ENCODE measurements at places on chromosomes 12 and 14.

GRCh38 chr12:101608301-101609133 is 13.7 kb downstream of the MYBPC1 start:
- no peak for DNase-seq

GRCh38 chr14:33461036-33461435 is 489.8 kb downstream of the EGLN3 start:
- DNase-seq = no peak

DNA sequence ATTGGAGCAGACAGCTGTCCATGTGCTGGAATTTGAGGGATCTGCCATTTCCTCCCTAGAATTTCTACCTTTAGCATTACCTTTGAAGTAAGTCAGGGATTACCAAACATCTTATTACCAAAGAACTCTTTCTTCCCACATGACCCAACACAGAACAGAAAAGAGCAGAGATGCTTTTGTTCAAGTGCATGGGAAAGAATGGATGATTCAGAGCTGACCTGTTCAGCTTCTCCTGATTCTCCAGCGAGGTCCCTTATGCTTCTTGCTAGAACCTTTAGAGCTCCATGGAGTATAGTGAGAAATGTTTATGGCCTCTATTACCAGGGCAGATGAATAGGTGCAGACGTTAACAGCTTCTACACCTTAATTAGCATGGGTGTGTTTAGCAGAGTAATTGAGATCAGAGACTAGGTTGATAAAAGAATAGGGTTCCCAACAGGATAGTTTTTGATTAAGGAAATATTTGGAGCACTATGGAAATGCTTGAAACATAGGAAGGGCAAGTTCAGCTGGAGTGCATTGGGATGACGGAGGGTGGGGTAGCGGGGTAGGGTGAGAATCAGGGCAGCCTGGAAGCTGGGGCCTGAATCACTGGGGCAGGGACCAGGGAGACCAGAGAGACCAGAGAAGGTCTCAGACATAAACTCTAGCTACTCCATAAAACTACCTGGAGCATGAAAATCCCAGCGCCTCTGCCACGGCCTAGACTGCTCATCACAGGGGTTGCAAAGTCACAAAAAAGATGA is 223.7 kb downstream of the CACNA1C start:
- DNase-seq = no peak

GRCh38 chr12:6547987-6548386 is 7.9 kb downstream of the IFFO1 start:
- DNase-seq = no peak

GRCh38 chr14:98923596-98923995 is 348.4 kb downstream of the BCL11B start:
- no peak for DNase-seq

- no peak for DNase-seq
These were observed 90.1 kb downstream of the LRRK2 start for GRCh38 chr12:40314927-40315326.

GRCh38 chr14:79580906-79581305 is 630.4 kb downstream of the DIO2 start:
- no peak for DNase-seq

- no peak for DNase-seq
These were observed 21.8 kb downstream of the VASH1 start for GRCh38 chr14:76782885-76783566.

- DNase-seq = no peak
These were observed 91.9 kb downstream of the ARMH4 start for GRCh38 chr14:58060077-58060476.

DNA sequence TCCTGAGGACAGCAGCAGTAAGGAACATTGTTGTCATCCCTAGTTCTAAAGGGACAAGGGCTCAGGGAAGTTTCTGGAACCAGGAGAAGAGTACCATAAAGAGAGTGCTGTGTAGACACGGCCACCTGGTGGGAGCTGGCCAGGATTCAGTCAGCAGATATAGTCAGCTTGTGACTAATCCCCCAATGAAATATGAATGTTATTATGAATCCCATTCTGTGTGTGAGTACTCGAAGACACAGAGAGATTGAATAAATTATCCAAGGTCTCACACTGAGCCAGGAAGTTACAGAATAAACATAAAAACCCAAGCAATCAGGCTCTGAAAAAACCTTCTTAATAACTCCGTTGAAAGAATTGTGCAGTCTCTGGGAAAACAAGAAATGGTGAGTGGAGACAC is 1359.5 kb downstream of the AACS start:
- DNase-seq = no peak

- no peak for DNase-seq
These were observed 63.6 kb upstream of the PWP1 start for GRCh38 chr12:107622001-107622400.

Measured in stimulated activated CD8-positive, alpha-beta memory T cell treated with anti-CD3 and anti-CD28 coated beads, Interleukin-4, amount 100 ng/mL, for 1 hour (primary cell).